ENCODE measurements at places on chromosomes 4 and X.

GRCh38 chrX:121823406-121823805, 776.0 kb downstream of the GLUD2 start:
- DNase-seq, result no peak

GRCh38 chrX:80120335-80120734, 105.8 kb downstream of the TBX22 start:
- DNase-seq, result no peak

GRCh38 chrX:42952621-42953020, 174.7 kb upstream of the PPP1R2C start:
- no peak for DNase-seq

DNA sequence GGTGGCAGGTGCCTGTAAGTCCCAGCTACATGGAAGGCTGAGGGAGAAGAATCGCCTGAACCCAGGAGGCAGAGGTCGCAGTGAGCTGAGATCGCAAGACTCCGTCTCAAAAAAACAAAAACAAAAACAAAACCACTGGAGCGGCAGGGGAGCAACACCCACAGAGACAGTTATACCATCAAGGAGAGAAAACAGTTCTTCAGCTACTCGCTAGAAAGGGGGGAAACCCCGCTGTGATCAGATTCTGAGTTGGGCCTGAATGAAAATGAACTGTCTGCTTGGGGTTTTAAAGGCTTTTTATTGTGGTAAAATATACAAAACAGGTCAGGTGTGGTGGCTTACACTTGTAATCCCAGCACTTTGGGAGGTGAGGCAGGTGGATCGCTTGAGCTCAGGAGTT, 16.8 kb upstream of the IRAK1 start:
- DNase-seq, result no peak

DNA sequence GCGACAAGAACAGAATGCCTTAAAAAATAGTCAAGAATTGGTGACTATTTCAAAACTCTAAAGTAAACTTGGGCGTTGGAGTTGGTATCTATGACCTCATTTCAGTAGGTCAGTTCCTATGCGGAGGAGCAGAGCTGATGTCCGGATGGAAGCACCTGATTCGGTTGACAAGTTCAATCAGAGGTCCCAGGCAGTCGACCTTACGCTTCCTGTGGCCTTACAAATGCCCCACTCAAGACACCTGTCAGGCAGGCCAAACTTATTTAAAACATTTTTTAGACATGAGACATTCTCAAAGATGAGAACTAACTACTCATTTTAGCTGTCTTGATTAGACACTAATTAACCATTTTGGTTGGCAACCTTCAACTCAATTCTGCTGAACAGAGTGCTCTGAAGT, 137.7 kb upstream of the ADAMTS3 start:
- DNase-seq, result no peak

GRCh38 chr4:185716141-185716551, 95.8 kb downstream of the SORBS2 start:
- no peak for DNase-seq

GRCh38 chrX:97132664-97133415, 249.1 kb downstream of the RPA4 start:
- no peak for DNase-seq

DNA sequence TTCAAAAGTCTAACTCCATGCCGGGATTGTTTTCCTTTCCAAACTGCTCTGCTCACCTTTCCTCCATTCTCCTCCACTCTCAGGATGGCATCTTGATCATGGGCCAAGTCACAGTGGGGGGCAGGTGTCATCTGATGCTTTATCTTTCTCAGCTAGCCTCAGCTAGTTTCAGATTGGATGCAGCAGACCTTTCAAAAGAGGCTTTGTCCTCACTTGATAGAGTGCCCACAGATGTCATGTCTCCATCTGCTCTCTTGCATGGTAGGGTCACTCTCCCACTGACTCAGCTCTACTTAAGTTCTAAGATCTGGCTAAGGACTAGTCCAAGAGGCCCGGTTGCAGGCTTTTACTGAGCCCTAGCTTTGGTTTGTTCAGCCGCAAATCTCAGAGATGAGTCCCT, 341.8 kb upstream of the GALNT7 start:
- no peak for DNase-seq

- no peak for DNase-seq
Measured at GRCh38 chr4:153393397-153393796, 48.9 kb downstream of the MND1 start.

DNA sequence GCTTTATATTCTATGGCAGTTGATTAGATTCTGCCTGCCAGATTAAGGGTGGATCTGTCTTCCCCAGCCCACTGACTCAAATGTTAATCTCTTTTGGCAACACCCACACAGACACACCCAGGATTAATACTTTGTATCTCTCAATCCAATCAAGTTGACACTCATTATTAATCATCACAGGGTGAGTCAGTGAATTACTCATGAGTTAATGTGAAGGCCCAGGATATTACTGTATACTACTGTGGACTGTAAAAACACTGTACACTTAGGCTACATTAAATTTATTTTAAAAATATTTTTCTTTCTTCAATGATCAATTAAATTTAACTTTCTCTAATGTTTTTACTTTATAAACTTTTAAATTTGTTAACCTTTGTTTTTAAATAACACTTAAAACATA, 87.7 kb downstream of the NAP1L3 start:
- DNase-seq, result no peak

DNA sequence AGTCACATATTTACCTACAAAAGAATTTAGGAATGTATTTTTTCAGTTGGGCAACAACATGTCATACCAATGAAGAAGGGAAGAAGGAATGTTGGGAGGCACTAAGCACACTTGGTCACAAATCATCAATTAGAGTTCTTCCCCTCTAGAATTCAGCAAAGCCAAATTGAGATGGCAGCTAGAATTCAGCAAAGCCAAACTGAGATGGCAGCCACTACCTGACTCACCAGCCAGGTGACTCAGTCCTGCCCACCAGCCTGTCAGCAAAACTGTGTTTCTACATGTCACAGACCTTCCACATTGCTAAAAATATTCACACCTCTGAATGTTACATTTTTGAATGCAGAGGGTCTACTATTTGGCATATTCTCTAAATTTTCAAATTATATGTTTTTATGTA, 63.2 kb upstream of the NOCT start:
- DNase-seq, result peak; percentile 13

DNA sequence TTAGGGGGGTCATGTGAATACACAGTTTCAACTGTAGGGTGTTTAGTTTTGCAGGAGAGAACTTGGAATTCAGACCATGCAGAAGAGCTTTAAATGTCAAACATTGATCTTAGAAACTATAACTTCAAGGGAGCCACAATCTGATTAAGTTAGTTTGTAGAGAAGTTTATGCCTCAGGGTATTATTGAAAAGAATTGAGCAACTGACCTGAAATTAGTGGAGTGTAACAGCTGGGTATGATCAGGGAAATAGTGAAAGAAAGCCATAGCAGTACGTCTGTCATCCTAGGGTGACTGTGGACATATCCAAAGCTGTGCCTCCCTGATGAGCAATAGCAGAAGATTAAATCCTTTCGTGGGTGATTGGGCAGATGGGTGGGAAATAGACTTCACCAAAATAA, 63.8 kb downstream of the FAM47B start:
- no peak for DNase-seq

- peak; percentile 38 for DNase-seq
Measured at GRCh38 chr4:24754571-24754970, 40.8 kb upstream of the SOD3 start.

- peak; percentile 9 for DNase-seq
Measured at GRCh38 chrX:2609431-2610238, 81.5 kb upstream of the CD99 start.

DNA sequence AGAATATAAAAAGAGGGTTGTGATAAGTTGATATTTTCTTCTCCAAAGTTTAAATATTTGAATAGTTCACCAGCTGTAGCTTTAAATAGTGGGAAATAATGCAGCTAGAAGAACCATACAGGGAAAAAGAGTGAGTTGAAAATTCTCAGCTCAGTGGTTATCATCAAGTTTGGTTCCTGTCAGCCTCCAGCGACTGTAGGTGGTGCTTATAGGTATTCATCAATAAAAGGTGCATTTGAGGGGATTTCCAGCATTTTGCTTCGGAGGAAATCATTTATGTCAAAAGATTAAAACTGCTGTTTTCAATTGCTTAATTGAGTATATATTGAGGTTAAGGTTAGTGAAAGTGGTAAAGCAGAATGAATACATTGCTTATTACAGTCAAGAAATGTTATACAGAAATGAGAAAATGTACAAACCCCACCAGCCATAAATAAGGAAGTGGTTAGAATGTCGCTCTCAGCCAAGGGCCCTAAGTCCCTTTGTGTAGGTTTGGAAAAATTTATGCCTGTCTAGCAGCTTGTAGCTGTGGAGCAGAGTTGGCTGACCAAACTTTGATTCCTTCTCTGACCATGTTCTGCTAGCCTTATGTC, 532.9 kb upstream of the FTHL17 start:
- no peak for DNase-seq

DNA sequence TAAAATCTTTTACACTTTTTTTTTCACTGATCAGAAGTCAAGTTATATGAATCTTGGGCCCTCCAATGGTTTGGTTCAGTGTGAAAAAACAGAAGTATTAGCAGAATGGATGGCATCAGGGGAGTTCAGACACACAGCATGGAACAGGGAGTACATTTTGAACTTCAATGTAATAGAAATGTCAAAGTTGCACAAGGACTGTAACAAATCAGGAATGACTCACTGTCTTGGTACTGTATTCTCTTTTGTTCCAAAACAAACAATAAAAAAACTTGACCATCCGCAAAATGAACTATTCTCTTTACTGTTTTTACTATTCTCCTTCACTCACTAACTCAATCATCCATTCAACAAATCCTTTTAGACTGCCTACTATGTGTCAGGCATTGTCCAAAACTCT, 401.0 kb downstream of the FSTL5 start:
- DNase-seq, result no peak

DNA sequence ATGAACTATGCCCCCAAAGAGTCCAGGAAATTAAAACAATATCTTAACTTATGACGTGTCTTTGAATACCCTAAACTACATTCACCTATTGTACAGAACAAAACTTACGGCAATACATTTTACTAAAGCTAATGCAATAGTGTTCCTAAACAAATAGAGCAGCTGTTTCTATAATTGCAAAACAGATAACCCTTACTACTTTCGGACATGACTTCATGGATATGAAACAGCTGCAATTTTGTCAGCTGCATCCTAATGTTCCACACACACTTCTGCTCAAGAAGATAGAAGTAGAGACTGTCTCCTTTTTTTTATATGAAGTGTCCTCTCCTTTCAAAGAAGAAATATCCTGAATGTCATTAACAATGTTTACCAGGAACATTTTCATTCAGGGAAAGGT, 174.9 kb downstream of the ACTRT1 start:
- no peak for DNase-seq

- DNase-seq, result no peak
Measured at GRCh38 chr4:177070533-177071058, 239.1 kb upstream of the NEIL3 start.

DNA sequence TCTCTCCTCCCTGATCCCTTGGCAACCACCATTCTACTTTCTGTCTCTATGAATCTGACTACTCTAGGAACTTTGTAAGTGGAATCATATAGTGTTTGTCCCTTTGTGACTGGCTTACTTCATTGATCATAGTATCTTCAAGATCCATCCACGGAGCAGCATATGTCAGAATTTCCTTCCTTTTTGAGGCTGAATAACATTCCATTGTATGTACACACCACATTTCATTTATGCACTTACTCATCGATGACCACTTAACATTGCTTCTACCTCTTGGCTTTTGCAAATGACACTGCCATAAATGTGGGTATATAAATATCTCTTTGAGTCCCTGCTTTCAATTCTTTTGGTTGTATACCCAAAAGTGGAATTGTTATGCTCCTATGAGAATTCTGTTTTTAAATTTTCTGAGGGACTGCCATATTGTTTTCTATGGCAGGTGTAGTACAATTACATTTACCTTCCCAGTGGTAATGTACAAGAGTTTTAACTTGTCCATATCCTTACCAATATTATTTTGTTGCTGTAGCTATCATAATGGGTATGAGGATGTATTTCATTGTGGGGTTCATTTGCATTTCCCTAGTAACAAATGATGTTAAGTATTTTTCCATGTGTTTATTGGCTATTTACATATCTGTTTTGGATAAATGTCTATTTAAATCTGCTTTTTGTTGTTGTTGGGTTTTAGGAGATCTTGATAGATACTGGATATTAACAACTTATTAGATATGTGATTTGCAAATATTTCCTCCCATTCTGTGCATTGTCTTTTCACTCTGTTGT, 466.1 kb downstream of the C4orf33 start:
- no peak for DNase-seq

GRCh38 chr4:110294165-110294564, 95.8 kb upstream of the ELOVL6 start:
- no peak for DNase-seq

DNA sequence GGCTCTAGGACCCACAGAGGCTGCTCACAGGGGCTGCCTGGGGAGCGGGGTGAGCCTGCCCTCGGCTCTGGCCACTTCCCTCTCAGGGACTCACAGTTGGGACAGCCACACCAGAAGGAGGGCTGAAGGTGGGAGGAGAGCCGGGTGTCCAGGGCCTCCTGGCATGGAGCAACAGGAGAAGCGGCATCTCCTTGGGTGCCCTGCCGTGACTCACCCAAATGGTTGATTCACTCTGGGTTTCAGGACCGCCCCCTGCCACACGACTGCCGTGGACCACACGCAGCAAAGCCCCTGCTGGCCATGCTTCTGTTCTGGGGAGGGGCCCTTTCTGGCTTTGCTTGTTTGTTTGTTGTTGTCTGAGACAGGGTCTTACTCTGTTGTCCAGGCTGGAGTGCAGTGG, 86.0 kb upstream of the AFAP1 start:
- no peak for DNase-seq

DNA sequence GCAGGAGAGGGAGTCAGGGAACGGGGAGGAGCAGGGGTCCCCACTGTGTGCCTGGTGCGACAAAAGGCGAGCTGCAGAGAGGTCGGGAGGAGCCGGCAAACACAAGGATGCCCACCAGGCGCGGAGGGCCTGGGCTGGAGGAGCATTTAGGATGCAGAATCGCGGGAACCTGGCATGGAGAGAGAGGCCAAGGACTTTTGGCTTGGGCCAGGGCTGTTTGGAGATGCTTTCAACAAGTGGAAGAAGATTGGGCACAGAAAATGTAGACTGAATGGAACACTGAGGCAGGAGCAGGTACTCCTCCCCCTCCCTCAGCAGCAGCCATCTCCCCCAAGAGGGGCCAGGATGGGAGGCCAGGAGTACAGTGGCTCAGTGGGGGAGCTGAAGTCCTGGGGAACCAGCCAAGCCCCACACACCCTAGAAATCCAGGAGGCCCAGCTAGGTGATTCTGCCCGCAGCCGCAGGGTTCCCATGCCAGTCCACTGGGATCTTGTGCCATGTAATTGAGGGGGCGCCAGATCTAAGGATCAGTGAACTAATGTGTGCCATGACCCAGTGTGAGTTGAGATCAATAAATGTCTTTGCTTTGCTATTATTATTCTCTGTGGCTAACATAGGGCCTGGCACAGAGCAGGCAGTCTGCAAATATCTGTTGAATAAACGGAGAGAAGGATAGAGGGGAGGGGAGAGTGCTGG, 1.1 kb upstream of the ABLIM2 start:
- no peak for DNase-seq

DNA sequence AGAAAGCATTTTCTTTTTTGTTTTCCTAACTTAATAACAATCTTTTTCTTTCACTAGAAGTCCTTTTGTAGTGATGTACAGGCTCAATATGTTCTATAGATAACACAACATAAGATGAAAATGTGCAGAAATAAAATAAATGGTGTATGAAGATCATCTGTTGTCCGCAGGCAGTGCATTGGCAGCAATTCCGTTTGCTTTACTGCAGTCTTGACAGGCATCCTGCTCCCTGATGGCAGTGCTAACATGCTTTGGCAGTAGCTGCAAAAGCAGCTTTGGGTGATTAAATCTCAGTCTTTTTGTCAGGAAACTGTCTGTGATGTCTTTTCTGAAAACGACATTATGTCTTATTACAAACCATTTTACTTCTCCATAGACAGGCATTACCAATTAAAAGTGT, 131.4 kb downstream of the TRAM1L1 start:
- DNase-seq, result no peak
